T-helper 17 cell (primary cell): ENCODE measurements at places on chromosomes 4 and X. TPM values are rescaled to one million over a fixed set of nuclear protein-coding genes. Genes with fewer than 3 reads are reported as not detected.

The PRICKLE3 gene
- 7.5 TPM for total RNA-seq

The SYTL4 gene
- total RNA-seq = 0.20 TPM

The ENOX2 gene
- 9.8 TPM for total RNA-seq

The CBR4 gene
- 10.4 TPM for total RNA-seq

The PABPC5 gene
- not detected for total RNA-seq

The FGFR3 gene
- total RNA-seq = 0.12 TPM

The SLC9B1 gene
- 4.6 TPM for total RNA-seq

The S100P gene
- 2.1 TPM for total RNA-seq

The EREG gene
- 6.2 TPM for total RNA-seq

The FAM114A1 gene
- 0.50 TPM for total RNA-seq

The BMPR1B gene
- not detected for total RNA-seq

The KIT gene
- 6.0 TPM for total RNA-seq

The HELT gene
- total RNA-seq = not detected

The MED14 gene
- total RNA-seq = 49.9 TPM

The ZNF630 gene
- 1.3 TPM for total RNA-seq

The MAGEA11 gene
- not detected for total RNA-seq

The MTNR1A gene
- total RNA-seq = not detected

The PAK3 gene
- total RNA-seq = 1.4 TPM

The FRAS1 gene
- not detected for total RNA-seq

The HTN3 gene
- not detected for total RNA-seq

The DSPP gene
- not detected for total RNA-seq

The GLUD2 gene
- 0.17 TPM for total RNA-seq

The TMEM255A gene
- total RNA-seq = 0.30 TPM

The VMA21 gene
- 22.9 TPM for total RNA-seq

The SSX3 gene
- total RNA-seq = not detected

The CSAG1 gene
- total RNA-seq = not detected

The PAGE2B gene
- not detected for total RNA-seq

The EDA gene
- total RNA-seq = 13.6 TPM

The F8A2 gene
- total RNA-seq = not detected

The DDX60 gene
- total RNA-seq = 13.9 TPM

The DCK gene
- total RNA-seq = 25.3 TPM

The TRIML2 gene
- total RNA-seq = not detected

The RPS6KA6 gene
- 0.05 TPM for total RNA-seq

The HMX1 gene
- not detected for total RNA-seq

The CPLX1 gene
- total RNA-seq = 3.7 TPM

The CDX4 gene
- not detected for total RNA-seq

The C4orf51 gene
- not detected for total RNA-seq

The ANXA3 gene
- not detected for total RNA-seq

The PGAM4 gene
- not detected for total RNA-seq

The ZNF827 gene
- 16.3 TPM for total RNA-seq
